ENCODE measurements at places on chromosomes 3 and 15.
A peak's percentile ranks its signal among the peaks of the same experiment; 100 is the strongest.

DNA sequence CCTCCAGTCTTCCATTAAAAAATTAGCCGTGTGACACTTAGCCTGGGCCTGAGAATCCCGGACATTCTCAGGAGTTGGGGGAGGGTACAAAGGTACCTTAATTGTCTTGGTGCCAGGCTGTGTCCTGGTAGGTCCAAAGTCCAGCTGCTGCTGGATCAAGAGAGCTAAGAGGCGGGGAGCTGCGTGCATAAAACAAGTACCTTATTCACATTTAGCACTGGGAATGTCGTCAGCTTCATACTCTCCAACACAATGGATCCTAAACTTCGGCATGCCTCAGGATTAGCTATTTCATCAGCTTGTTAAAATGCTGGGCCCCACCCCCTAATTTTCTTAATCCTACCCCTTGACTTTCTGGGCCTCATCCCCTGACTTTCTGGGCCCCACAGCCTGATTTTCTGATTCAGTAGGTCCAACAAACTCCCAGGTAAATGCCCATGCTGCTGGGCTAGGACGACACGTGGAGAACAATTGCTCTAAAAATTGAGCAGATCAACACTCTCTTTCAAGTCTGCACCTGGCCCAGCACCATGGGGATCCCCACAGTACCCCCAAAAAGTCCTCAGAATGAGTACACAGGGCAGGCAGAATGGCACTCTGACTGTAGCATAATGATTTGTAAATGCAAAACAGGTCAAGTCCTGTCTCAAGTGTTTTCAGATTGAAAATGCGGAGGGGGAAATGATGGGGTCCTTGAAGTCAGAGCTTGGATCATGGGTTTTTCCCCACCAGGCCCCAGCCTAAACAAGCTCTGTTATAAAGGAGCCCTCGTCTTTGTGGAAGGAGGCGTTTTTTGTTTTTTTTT is 5.6 kb upstream of the AEN start:
- DNase-seq = no peak

GRCh38 chr3:158802409-158803268 is 785 bp downstream of the MFSD1 start:
- no peak for DNase-seq

GRCh38 chr15:23687143-23687470 is at the start of gene NDN:
Gene NDN, minus strand, starts transcription at chr15:23687305. Its CDS starts 88 bp downstream, at chr15:23687217.
- DNase-seq = peak; percentile 94

- DNase-seq = no peak
Measured at GRCh38 chr3:146471012-146471411, 1.7 kb upstream of the PLSCR2 start.

GRCh38 chr3:32236377-32236776 is 2.1 kb upstream of the CMTM8 start:
- no peak for DNase-seq

DNA sequence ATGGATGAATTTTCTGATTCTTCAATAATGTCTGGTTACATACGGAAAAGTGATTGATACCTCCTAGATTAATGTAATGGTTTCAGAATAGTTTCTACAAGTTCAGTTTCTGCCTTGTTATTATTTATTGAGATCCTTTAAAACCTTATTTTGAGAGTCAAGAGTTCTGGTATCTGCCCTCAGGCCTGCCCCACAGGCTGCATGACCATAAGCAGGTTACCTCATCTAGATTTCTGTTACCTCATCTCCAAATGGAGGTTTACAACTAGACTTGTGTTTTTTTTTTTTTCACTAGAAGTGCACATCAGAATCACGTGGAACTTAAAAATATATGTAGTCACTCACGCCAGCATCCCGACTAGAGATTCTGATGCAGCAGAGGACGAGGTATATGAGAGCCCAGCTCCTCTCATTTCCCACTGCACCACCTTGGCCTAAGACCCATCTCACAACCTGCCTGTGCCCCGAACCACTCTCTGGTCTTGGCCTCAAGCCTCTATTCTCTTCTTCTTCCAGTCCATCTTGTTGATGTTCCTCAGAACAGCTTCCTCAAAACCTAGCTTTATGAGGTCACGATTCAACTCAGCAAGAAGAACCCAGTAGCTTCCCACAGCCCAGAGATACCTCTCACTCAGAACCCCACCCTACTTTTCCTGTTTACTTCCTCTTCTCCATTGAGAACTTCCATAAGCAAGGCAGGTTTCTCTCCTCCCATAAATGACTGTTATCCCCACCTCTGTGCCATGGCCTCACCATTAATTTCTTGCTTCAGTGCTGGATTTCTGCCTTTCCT is 353.4 kb downstream of the CHST2 start:
- no peak for DNase-seq

DNA sequence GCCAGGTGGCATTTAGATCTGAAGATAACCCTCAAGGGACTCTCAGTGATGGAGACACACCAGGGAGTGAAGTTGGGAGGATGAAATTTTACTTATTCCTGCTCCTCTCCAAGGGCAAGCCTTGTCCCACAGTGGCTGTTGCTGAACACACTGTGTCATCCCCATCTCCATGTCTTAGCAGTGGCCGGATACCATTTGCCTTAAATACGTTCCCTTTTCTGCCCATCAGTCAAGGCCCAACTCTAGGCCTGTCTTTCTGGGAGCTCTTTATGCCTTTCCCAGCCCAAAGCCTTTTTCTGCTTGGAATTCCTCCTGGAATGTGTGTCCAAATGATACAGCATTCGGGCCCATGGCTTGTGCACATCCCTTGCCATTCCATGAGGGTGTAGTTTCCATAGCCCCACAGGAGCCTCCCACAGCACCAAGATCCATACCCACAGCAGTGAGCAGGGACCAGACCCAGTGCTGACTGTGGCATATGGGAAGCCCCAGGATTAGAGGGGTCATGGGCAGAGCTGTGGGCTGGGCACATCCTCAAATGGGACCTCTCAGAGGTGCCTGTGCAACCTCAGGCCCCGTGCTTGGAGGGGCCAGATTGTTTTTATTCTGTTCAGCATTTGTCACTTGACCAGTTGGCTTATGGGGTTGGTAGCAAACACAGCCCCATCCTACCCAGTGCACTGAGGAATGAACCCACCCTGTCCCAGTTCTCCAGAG is 63.7 kb upstream of the PRR23C start:
- no peak for DNase-seq

- no peak for DNase-seq
Measured at GRCh38 chr3:178310949-178311348, 225.3 kb upstream of the KCNMB2 start.

DNA sequence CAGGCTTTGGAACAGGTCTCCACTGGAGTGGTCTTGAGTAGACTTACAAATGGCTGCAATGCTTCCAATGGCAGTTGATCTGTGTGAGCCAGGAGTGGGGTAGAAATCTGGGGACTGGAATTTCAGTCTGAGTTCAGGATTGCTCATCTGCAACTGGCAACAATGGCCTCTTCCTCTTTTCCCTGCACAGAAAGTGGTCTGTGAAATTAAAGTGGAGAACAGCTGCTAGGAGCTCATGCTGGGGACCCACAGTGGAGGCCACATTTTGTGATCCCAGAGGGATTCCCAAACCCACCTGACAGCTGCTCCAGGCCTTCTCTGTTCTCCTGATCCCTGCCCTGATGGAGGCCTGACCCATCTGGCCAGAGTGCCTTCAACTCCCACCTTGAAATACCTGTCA is 49.6 kb downstream of the CEMIP start:
- no peak for DNase-seq

DNA sequence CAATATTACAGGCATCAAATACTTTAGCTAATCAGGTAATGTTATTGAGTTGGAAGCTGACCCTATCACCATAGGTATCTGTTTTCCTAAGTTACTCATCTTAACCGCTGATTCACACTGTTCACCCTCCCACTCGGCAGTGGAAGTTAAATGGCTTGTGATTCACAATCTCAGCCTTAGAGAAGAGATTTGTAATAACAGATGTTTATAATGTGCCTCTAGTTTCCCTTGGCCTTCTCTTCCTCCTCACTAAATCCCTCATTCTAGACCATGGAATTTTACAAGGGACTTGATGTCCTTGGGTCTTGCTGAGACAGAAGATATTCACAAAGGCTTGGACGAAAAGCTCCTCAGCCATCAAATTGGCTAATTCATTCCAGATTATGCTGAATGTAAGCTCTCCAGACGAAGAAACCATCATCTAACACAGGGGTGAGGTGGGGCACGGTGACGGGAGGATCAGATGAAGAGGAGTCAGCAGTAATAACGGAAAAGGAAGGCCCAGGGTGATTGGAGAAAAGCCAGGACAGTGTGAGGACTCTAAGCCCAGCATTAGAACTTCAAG is 931.7 kb downstream of the MCTP2 start:
- peak; percentile 29 for DNase-seq

GRCh38 chr3:197042539-197042938 is 12.9 kb upstream of the MELTF start:
- no peak for DNase-seq

- no peak for DNase-seq
Measured at GRCh38 chr15:70050441-70050840, 47.3 kb downstream of the TLE3 start.
